ENCODE measurements at places on chromosomes 3 and 15.

- DNase-seq, result no peak
These were observed 447.3 kb upstream of the ARHGEF26 start for GRCh38 chr3:153673853-153674252.

DNA sequence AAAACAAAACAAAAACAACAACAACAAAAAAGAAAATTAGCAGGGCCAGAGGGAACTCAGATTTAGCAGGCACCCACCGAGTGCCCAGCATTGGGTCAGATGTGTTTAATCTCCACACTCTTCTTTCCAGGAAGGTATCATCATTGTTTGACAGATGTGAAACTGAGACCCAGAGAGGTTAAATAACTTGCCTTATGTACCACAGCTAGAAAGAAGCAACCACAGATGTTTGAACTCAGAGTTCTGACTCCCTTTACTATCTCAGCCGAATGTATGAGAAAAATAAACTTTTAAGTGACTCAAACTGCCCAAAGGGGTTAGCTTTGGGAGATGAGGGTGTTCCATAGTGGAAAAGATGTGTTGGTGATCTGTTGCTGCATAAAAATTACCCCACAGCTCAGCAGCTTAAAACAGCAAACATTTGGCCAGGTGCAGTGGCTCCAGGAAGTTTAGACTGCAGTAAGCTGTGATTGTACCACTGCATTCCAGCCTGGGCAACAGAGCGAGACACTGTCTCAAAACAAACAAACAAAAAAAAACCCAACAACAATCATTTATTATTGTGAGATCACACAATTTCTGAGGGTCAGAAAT is 4.5 kb upstream of the RPP25 start:
- no peak for DNase-seq

DNA sequence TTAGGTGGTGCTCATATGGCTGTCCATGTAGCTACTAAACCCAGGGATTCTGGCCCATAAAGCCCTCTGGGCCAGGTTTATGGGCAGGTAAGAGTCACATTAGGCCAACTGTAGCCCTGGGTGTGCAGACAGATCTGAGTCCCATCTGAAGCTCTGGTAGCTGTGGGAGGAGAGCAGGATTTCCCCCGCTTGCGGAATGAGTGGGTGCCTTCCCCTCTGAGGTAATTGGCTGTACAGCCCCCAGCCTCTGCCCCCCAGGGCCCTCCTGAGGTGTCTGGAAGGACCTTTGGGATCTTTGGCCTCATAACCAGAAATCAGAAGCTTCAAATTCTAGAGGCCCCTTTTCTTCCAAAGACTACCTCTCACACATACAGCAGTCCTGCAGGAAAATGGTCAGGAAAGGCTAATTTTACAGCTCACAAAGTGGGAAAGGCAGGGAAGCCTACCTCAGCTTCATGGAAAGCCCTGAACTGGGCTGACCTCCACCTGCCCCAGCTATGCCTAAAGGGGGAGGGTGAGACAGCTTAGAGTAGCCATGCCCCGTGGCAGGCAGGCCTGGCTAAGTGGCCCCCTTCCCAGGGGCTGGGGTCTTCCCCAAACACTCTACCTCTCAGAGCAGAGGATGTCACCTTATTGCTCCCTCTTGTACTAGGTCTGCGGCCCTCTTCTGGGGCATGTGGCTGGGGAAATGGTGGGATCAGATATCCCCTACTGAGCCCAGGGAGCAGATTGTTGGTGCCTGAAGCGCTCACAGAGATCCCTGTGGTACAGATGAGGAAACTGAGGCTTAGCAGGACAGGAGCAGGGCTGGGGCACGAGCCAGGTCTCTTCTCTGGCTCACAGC is 16.8 kb downstream of the HEMK1 start:
- no peak for DNase-seq

DNA sequence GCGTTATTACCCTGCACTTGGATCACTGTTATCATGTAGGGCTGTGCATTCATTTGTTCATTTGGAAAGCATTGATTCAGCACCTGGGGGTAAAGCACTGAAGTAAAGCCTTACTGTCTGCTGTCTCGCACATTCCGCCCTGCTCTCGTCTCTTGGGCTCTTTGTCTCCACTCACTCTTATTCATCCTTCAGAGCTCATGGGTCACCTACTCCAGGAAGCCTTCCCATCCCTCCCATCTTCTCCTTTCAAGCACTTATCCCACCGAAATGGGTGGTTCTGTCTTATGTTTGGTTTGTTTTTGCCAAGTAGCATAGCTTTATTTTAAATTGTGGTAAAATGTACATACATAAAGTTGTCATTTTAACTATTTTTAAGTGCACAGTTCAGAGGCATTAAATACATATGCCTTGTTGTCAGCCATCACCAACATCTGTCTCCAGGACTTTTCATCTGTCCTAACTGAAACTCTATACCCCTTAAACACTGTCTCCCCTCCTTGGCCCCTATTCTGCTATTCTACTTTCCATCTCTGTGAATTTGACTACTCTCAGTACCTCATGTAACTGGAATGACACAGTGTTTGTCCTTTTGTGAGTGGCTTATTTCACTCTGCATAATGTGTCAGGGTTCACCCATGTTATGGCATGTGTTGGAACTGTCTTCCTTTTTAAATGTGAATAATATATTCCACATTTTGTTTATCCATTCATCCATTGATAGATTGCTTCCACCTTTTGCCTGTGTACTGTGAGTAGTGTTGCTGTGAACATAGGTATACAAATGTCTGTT is 9.3 kb downstream of the DIS3L start:
- no peak for DNase-seq

DNA sequence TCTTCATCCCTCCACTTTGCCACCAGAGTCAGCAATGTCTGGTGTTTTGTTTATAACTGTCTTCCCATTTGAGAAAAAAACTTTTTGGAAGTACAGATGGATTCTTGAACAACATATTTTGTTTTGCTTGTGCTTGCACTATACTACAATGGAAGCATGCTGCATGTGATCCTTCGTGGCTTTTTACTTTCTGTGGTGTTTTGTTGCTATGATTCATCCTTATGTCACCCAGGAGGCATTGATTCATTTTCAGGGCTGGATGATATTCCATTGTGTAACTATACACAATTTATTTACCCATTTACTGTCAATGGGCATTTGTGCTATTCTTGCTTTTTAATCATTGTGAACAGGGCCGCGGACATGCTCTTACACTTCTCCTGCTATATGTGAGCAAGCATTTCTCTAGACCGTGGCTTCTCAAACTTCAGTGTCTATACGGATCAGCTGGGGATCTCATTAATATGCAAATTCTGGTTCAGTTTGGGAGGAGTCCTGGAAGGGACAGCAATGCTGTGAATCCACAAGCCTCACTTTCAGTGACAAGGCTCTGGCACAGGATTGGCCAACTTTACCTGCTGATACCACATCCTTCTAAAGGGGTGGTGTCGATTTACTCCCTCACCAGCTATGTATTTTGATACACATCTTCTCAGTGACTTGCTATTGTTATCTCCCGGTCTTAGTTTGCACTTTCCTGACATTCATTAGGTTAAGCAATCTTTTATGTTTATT is 65.9 kb downstream of the POLR2M start:
- no peak for DNase-seq

GRCh38 chr15:78414621-78415250 is 23.3 kb upstream of the IREB2 start:
- DNase-seq, result no peak

- no peak for DNase-seq
These were observed 28.8 kb downstream of the ETFA start for GRCh38 chr15:76282465-76282864.

GRCh38 chr3:171753025-171753472 is 57.2 kb downstream of the PLD1 start:
- no peak for DNase-seq

GRCh38 chr3:150975086-150975991 is 2.8 kb upstream of the CLRN1 start:
- DNase-seq, result no peak
